ENCODE measurements at places on chromosomes 4 and X.
A peak's percentile ranks its signal among the peaks of the same experiment; 100 is the strongest.

DNA sequence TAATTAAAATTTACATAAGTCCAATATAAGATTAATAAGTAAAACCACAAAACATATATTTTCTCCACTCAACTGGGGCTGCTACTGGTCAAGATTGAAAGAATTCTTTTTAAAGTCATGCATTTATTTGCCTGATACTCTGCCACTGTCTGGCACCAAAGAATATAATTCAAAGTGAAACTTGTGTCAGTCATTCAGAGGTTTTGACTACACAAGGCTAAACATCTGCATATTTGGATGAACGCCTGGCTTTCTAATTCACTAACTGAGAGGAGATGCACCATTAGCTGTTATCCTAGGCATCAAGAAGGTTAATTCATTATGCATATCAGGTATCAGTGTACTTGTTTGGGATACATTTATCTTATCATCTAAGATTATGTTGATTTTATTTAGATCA lies 598.5 kb downstream of the CENPC start:
- DNase-seq = no peak

DNA sequence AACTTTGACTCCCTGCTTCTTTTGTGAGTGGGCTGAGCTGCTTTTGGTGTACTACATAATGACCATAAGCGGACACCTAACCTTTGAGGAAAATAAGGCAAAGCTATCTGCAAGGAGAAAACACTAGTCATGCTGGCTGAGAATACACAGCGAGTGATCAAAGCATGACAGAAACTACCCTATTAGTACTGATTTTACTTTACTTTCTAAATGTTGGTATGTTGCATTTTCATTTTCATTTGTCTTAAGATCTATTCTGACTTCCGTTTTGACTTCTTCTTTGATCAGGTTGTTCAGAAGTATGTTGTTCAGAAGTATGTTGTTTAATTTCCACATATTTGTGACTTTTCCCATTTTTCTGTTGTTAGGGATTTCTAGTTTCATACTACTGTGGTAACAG lies 361.1 kb downstream of the TRAM1L1 start:
- no peak for DNase-seq

DNA sequence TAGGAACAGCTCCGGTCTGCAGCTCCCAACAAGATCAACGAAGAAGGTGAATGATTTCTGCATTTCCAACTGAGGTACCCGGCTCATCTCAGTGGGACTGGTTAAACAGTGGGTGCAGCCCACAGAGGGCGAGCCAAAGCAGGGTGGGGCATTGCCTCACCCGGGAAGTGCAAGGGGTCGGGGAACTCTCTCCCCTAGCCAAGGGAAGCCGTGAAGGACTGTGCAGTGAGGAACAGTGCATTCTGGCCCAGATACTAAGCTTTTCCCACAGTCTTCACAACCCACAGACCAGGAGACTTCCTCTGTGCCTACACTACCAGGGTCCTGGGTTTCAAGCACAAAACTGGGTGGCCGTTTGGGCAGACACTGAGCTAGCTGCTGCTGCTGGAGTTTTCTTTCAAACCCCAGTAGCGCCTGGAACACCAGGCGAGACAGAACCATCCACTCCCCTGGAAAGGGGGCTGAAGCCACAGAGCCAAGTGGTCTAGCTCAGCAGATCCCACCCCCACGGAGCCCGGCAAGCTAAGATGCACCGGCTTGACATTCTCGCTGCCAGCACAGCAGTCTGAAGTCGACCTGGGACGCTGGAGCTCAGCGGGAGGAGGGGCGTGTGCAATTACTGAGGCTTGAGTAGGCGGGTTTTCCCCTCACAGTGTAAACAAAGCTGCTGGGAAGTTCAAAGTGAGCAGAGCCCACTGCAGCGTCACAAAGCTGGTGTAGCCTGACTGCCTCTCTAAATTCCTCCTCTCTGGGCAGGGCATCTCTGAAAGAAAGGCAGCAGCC lies 84.6 kb downstream of the THOC2 start:
- no peak for DNase-seq

- DNase-seq = no peak
These were observed 96.3 kb upstream of the ENPP6 start for GRCh38 chr4:184313702-184314659.

DNA sequence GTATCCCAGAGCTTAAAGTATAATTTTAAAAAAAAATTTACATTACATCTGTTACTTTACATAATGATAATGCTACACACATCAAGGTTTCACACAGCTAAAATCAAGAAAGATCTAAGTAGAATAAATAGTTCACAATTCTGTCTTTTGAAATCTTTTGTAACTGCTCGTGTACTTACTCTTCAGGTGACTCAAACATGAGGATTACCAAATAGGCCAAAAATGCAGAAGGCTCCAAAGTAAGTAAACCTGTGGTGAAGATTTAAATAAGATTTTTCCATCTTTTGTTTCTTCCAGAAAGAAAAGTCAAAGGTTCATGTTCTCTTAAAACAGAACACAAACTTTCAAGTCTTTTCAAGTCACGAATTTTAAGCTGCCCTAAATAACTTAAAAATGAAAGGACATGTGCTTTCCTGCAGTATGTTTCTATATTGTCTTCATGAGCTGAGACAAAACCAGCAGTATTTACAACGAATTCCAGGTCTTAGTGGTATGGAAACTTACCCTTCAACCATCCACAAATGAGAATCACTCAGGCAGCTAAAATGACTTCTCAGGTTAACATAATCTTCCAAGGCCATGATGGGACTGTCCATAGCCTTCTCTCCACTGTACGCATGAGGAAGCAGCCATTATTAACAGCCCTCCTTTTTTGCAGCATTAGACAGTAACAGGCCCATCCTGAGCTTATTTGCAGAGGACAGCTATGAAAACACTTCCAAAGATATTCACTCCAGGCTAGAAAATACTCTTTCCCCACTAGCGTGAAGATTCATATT lies 172.8 kb upstream of the EDNRA start:
- DNase-seq = no peak

DNA sequence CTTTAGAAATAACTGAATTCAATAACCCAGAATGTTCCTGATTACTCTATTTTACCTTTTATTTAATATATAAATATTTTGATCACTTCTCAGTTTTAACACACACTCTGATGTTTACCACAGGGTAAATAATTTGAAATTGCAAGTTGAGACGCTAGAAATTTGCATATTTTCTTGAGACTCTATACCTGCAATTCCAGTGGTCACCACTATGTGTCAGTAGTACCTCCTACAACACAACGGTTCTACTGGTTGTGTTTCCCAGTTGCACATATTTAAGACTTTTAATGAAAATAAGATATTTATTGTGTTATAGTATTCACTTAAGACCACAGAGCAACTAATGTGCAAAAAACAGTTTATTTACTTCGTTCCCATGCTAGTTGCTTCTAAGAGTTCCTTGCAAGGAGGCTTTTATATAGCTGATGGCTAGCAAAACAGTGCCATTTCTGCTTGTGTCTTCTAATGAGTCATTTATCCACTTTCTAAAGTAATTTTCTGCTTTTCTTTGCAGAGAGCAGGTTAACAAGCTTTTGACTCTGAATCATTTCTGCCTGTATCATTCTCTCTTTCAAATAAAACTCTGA lies 98.9 kb upstream of the PDLIM3 start:
- no peak for DNase-seq

DNA sequence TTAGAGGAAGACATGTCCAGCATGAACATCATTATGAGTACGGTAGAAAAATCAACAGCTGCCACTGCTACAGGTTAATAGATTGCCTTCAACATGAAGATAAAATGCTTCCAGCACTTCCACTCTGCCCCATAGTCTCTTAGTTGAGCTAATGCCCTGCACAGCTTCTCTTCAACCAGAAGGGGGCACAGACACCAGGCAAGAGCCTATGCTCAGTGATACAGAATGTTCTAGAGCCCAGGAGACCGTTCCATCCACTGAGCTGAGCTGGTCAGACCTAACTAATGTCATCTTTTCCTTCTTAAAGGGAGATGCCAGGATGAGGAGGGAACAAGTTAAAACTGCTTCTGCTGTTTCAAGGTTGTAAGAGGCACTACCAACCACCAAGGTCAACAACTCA lies 42.2 kb downstream of the SMIM10L2A start:
- DNase-seq = no peak

DNA sequence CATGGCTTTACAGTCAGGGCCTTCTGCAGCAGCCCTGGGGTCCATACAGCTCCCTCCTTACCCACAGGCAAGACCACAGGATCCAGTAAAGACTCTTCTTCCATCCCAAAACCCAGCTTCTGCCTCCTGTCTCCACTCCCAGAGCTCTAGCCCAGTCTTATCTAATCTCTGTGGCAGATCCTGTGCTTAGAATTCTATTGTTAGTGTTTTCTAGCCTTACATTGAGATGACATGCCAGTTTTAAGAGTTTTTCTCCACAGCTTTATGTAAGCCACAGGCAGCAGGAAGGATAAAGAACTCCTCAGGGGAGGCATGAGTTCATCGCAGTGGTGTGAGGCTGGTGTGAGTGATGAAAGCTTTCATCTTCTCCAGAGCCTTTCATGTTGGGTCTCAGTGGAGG lies 129.1 kb downstream of the RCHY1 start:
- no peak for DNase-seq

GRCh38 chr4:19752599-19752998 lies 499.1 kb upstream of the SLIT2 start:
- no peak for DNase-seq

GRCh38 chrX:117327373-117327772 lies 789.2 kb downstream of the KLHL13 start:
- DNase-seq = no peak

DNA sequence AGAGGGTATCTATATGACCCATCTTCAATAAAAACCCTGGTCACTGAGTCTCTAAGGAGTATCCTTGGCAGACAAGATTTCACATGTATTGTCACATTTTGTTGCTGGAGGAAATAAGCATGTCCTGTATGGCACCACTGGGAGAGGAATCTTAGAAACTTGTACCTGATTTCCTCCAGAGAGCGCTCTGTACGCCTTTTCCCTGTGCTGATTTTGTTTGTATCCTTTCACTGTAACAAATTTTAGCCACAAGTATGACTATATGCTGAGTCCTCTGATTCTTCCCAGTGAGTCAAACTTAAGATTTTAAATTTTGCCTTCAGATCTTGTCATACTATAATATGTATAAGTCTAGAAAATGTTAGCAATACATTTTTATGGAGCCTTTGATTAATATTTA lies 102.8 kb downstream of the ITIH6 start:
- DNase-seq = no peak

DNA sequence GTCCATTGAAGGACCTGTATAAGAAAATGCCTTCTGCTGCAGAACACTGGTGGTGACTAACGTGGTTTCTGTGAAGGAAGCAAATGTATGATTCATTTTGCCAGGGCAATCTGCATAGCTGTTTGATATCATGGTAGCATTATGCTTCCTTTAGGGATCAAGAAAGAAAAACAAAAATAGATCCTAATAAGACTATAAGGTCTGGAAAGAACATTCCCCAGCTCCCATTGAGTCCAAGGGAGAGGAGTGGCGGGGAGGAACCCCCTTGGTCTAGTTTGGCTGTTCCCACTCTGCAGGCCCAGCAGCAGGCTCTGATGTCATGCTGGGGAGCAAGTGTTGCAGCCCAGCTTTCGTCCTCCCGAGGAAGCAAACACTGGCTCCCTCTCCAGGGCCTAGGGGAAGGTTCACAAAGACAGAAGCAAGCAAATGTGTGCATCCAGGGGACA lies 154.5 kb upstream of the GALNT7 start:
- DNase-seq = peak; percentile 15

DNA sequence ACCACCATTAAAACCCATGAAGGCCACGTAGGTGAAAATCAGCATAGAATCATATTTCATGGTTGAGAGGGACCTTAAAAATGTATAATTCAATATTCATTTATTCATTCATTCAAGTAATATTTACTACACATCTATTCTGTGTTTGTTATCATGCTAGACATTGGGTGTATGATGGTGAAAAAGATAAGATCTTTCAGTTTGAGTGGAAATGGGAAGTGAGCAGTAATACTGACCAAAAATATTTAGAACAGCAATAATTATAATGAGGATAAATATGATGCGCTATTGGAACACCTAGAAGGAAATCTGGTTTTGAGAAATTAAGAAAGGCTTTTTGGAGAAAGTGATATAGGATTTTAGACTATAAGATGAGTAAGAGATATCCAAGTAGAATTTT lies 28.0 kb downstream of the DKK2 start:
- DNase-seq = no peak

GRCh38 chr4:183600189-183600685 lies 58.7 kb downstream of the RWDD4 start:
- no peak for DNase-seq

- no peak for DNase-seq
These were observed 1183.4 kb upstream of the PCDH7 start for GRCh38 chr4:29536745-29537144.

- no peak for DNase-seq
These were observed 450.8 kb upstream of the BOD1L1 start for GRCh38 chr4:14078326-14078725.

DNA sequence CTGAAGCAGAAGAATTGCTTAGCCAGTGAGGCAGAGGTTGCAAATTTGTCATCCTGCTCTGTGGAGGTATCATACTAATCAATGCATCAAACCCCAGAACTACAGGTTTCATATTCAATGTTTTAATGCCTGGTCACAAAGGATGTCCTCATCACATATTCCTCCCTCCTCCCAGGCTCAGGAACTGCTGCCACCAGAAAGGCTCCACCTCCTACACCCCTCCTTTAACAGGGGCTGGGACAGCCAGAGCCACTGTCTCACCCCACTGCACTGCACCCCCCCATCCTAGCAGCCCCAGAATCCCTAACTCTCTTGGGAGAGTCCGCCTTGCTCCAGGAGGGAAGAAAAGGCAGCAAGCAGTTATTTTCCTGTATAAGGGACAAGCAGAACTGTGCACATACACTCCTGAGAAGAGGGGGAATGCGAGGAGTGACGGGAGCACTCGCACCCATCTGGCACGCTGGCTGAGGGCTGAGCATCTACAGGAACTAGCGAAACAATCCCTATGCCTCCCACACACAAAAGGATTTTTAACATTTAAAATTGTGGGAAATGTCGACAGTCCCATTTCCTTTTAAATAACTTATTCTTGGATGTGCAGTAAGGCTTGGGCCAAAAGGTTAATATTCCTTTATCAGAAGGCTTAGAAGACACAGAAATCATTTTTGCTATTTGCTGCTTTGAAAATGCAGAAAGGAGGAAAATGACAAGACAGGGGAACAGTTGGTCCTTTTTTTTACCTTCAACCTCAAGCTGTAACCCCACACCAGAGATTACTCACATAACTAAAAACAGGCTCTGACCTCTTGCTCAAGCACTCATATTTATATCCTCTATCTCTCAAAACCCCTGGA lies 27.8 kb downstream of the CD99L2 start:
- no peak for DNase-seq

- DNase-seq = no peak
These were observed 17.7 kb upstream of the PPEF2 start for GRCh38 chr4:75919920-75920319.

DNA sequence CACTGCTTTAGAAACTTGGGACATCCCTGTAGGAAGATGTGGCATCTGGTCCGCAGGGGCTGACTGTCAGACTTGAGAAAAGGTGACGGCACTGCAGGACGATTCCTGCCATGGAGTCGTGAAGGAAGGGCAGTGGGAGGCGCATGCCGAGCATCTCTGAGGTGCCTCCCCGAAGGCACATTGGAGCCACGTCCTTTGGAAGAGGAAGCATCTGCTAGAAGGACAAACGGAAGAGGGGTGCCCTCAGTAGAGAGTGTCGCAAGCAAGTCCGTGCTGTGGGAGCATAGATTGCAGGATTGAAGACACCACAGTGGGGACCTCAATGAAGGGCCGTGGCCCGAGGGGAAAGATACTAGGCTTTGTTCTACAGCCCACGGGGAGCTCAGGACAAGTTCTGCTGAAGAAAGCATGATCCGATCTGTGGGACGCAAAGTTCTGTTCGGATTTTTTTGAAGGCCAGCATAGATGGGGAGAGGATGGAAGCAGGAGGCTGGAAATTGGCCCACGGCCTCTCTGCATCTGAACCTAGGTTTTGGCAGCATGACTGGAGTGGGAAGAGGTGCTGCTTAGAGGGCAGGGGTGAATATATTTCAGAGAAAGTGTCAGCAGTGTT lies 24.2 kb upstream of the HELT start:
- DNase-seq = no peak
